ENCODE measurements at places on chromosomes 11 and 22.

GRCh38 chr11:21475276-21475675, 717.6 kb upstream of the ANO5 start:
- no peak for DNase-seq

- DNase-seq: no peak
Observed at GRCh38 chr11:130571519-130571918, 123.1 kb downstream of the ADAMTS15 start.

DNA sequence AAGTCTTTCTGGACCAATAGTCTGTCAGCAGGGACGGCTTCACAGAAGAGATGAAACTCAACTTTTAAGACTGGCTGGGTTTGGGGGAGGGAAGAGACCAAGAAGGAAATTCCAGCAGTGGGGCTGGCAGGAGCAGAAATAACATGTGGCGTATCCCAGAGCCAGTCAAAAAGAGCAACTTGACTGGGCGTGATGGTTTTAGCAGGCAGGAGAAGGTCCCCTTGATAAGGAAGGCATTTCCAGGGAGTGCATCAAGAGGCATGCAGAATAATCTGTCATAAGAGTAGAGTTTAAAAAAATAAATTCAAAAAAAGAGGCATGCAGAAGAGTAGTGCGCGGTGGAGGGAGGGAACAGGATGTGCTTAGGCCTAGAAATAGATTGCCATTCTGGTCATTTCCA, 52.5 kb downstream of the C22orf31 start:
- no peak for DNase-seq

- DNase-seq: peak; percentile 33
Observed at GRCh38 chr11:107956543-107956942, 28.3 kb downstream of the RAB39A start.

GRCh38 chr11:44030996-44031395, 16.8 kb upstream of the ACCSL start:
- no peak for DNase-seq

GRCh38 chr11:131880316-131880715, 509.9 kb downstream of the NTM start:
- DNase-seq: no peak

GRCh38 chr22:47210112-47210657, 447.7 kb downstream of the TBC1D22A start:
- no peak for DNase-seq

DNA sequence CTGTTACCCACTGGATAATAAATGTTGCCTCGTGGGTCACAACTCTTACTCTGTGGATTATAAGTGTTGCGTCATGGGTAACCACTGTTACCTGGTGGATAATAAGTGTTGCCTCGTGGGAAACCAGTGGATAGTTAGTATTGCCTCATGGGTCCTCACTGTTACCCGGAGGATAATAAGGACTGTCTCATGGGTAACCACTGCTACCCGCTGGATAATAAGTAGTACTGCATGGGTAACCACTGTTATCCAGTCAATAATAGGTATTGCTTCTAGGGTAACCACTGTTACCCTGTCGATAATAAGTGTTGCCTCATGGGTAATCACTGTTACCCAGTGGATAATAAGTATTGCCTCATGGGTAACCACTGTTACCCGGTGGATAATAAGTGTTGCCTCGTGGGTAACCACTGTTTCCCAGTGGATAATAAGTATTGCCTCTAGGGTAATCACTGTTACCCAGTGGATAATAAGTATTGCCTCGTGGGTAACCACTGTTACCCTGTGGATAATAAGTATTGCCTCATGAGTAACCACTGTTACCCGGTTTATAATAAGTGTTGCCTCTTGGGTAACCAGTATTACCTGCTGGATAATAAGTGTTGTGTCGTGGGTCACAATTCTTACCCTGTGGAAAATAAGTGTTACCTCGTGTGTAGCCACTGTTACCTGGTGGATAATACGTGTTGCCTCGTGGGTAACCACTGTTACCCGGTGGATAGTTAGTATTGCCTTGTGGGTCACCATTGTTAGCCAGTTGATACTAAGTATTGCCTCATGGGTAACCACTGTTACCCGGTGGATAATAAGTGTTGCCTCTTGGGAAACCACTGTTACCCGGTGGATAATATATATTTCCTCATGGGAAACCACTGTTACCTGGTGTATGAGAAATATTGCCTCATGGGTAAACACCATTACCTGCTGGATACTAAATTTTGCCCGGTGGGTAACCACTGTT, 15.7 kb upstream of the NXPE4 start:
- DNase-seq: no peak

DNA sequence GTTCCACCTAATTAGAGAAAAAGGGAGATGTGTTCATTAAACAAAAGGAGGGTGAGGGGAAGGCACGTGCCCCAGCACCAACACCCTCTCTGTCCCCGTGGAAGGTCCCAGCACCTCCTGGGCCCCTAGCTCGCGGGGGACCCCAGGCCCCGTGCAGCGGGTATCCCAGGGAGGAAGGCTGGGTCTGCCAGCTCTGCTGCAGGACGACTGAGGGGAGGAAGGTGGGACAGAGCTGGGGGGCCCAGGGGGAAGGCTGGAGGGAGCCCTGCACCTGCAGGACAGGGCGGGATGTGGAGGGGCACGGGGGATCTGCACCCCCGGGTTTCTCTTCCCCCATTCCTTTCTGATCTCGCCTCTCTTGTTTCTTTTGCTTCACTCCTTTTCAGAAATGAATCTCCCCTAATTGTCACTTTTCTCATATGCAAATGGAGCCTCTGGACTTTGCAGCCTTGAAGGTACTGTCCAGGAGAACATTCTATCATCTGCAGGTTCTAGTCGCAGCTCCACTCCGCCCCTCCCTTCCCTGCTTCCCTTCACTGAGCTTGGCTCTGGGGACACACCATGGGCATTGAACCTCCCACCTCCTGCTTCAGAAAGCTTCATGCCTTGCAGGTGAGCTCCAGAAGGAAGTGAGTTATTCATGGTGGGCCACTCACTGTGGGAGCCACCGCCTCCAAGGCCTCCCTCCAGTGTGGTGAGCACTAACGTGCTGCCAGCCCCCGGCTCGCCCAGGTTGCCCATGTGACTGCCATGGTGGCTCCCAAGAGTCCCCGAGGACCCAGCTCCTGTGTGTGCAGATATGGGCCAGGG, 111.0 kb downstream of the ST3GAL4 start:
- no peak for DNase-seq

GRCh38 chr22:48943567-48944432, 883.9 kb downstream of the BRD1 start:
- DNase-seq: no peak

DNA sequence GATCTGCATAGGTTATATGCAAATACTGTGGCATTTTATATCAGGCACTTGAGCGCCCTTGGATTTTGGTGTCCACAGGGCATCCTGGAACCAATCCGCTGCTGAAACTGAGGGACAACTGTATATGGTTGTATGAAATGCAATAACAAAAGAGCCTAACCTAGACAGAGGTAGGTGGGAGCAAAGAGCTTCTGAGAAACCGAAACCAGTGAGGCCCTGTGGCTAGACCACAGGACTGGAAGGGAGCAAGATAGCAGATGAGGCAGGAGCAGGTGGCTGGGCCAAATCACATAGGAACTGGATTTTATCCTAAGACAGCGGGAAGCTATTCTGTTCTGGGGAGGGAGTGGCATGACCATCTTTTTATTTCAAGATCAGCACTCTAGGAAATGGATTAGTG, 30.1 kb downstream of the RCN1 start:
- DNase-seq: no peak

GRCh38 chr11:100876815-100877520, 189.9 kb downstream of the ARHGAP42 start:
- no peak for DNase-seq

DNA sequence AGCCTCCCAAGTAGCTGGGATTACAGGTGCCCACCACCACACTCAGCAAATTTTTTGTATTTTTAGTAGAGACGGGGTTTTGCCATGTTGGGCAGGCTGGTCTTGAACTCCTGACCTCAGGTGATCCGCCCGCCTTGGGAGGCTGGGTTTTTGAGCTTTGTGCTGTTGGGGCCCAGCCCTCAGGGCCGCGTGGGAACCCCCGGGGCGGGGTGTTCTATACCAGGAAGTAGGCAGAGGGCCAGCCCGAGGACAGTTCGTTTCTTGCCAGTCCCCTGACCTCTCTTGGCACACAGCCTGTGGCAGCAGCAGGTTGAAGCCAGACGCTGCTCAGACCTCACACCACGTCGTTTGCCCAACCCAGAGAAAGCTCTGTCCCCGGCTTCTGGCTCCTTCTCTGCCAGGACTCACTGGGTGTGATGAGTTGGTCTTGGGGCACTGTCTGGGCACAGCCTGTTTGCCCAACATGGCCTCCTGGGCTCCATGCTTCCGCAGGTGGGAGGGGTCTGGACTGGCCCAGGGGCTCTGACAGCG, 24.9 kb upstream of the CHKA start:
- DNase-seq: no peak

DNA sequence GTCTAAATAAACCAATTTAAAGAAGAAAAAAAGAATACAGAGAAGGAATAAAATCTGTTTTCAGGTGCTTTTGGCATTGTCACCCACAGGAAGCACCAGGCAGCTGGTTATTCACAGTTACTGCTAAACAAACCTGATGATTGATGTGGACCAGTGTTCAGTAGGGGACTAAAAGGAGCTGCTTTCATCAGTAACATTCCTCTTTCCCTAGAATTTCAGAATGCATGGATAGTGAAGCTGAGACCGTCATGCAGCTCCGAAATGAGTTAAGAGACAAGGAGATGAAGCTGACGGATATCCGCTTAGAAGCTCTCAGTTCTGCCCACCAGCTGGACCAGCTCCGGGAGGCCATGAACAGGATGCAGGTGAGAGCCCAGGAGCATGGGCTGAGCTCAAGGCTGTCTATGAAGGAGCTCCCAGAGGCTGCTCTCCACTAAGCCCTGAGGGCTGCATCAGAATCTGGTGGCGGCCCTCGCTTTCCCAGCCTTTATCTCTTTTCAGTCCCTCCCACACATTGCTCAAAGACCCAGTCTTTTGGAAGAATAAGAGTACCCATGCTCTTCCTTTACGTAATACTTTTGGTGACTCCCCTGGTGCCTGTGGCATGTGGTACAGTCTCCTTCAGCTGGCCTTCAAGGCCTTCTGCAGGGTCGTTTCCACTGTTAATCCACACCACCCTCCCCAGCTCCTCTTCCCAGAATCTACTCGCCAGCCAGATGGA, 69.5 kb downstream of the DBX1 start:
- DNase-seq: no peak

DNA sequence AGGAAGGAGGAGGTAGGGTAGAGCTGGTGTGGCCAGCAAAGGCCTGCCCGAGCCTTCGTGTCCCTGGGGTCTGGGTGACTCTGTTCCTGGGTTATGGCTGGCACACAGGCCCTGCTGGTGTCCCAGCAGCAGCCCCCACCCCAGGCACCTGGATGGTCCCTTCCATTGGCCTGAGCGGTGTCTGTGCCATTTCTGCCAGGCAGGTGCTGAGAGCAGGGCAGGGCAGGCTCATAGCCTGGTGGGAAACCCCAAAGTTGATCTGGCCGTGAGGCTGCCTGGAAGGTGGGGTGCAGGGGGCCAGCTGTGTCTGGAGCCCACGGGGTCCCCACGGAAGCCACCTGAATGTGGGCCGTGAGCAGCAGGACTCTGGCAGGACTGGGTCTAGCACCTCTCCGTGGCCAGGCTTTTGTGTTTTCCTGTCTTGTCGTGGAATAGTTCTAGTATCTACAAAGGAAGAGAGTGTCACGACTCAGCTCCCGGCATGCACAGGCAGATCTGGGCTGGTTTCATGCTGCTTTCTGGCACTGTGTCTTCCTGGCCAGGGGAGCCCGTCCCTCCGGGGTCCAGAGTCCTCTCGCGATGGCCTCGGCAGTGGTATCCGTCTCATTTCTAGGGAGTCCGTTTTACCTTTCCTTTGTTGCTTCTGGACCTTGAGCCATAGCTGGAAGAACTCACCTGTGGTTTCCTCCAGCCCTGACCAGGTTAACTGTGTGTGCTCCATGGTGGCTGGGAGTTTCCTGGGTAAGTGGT, 83.7 kb downstream of the KCNQ1 start:
- no peak for DNase-seq

- DNase-seq: no peak
Observed at GRCh38 chr11:64759722-64760719, at the start of gene PYGM. Gene PYGM, minus strand, starts transcription at chr11:64759974. Its CDS starts 76 bp downstream, at chr11:64759898.

GRCh38 chr11:13045734-13046133, 36.6 kb downstream of the RASSF10 start:
- no peak for DNase-seq

GRCh38 chr11:60923800-60924109, 505 bp upstream of the TMEM132A start:
- no peak for DNase-seq

DNA sequence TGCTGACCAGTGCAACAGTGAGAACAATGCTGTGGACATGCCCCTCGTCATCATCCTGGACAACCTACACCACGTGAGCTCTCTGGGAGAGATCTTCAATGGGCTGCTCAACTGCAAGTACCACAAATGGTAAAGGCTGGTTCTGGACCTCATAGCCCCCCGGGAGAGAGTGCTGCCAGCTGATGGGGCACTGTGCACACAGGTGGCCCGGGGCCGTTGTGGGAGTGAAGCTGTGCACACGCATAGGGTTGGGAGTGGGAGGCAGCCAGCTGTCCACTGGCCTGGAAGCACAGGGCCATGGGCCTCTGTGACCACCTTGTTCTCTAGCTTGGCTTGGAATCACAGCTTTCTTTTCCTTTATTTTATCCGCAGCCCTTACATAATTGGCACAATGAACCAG, 57.0 kb downstream of the DBX1 start:
- DNase-seq: no peak

GRCh38 chr22:50530580-50530876, 716 bp upstream of the TYMP start:
- no peak for DNase-seq

- no peak for DNase-seq
Observed at GRCh38 chr11:93741882-93742226, 382 bp downstream of the C11orf54 start.

- no peak for DNase-seq
Observed at GRCh38 chr11:118608360-118609227, 1.2 kb downstream of the PHLDB1 start.

- no peak for DNase-seq
Observed at GRCh38 chr22:22928666-22929380, 41.2 kb downstream of the IGLL5 start.

GRCh38 chr11:70721006-70721405, 322.7 kb downstream of the CTTN start:
- no peak for DNase-seq

GRCh38 chr11:57460758-57461749, 726 bp downstream of the RTN4RL2 start:
- DNase-seq: no peak

- no peak for DNase-seq
Observed at GRCh38 chr22:24331468-24332440, 61.1 kb downstream of the SPECC1L start.

DNA sequence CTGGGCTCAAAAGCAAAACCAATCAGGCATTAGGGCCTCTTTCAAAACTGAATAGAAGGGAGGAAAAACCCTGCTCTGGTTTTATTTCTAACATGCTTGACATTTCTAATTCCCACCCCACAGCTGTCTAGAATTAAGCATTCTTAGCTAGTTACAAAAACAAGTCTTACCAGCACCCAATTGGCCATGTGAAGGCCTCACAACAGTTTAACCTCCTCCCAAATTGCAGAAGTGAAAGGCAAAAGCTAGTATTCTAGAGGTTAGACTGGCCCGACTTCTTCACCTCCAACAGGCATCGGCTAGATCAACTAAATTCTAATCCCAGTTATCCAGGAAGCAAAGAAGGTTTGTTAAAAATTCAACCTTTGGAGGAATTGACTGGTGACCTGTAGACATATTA, 6.5 kb downstream of the SF1 start:
- DNase-seq: no peak
